ENCODE measurements at places on chromosomes 7 and 10.

GRCh38 chr10:21757185-21757901 lies 223.3 kb downstream of the MLLT10 start:
- no peak for DNase-seq

DNA sequence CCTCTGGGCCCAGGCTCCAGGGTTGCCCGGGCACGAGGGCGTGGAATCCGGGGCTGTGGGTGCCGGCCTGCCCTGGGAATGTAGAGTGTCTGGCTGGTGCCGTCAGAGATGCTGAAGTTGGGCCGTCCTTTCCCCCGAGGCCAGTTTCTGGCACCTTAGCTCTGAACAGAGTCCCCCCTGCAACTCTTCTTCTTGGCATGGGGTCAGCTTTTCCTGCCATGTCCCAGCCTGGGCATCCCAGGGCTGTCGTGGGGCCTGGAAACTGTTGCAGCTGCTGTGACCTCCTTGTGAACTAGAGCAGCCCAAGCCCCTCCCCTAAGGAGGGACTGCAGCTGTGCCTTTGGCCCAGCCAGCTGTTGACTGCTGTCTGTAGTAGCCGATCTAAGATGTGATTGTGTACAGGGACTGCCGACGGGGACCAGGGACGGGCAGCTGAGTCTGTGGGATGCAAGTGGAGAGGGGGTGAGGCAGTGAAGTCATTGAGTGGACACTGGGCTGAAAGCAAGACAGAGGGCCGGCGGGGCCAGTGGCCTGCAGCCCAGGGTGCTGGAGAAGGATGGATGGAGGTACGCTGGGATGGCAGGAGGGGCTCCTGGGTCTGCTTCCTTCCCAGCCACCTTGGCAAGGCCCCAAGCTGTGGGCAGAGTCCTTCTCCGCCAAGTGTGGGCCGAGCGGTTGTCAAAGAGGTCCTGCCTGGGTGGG lies 35.8 kb downstream of the GBX1 start:
- DNase-seq, result no peak

GRCh38 chr7:80722616-80723195 lies 84.3 kb downstream of the CD36 start:
- DNase-seq, result no peak

DNA sequence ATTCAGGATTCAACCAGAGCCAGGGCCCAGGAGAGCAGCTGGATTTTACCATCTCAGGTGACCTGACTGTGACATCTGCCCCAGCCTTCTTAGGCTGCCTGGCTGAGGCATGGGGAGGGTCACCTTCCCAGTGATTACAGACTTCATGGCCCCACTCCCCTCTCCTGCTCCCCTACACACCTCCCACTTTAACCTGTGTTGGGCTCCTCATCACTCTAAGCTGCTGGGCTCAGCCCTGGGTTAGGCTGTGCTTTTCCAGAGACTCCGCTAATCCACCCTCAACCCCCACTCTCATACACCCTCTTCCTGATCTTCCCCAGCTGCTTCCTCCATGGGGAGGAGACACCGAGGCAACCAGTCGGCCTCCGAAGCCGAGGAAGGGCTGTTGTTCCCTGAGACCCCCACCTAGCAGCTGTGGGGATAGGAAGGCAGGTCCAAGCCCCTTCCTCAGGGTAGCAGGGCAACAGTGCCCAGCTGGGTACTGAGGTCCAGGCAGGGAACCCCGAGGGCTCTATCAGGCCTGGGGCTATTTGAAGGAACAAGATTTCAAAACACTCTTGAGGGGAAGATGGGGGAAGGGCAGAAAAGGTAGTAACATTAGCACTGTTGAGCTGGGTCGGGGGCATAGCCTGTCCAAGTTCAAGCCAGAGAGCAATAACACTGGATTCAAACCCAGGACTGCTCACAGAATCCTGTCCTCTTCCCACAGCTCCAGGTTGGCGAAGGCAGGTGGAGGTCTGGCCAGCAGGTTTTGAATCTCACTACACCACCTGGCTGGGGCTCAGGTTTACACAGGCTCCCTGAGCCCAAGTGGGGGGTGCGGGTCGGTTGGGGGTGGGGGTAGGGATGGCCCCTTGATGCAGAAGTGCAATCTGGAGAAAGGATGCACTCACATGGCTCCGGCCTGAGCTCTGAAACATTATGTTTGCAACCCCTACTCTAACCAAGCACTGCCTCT lies 1.8 kb downstream of the IMPDH1 start:
- no peak for DNase-seq

- DNase-seq, result no peak
Measured at GRCh38 chr10:129532838-129533237, 65.8 kb downstream of the MGMT start.

GRCh38 chr7:140121326-140121725 lies 55.5 kb downstream of the KDM7A start:
- DNase-seq, result no peak

GRCh38 chr7:123633553-123633952 lies 22.1 kb upstream of the LMOD2 start:
- no peak for DNase-seq

DNA sequence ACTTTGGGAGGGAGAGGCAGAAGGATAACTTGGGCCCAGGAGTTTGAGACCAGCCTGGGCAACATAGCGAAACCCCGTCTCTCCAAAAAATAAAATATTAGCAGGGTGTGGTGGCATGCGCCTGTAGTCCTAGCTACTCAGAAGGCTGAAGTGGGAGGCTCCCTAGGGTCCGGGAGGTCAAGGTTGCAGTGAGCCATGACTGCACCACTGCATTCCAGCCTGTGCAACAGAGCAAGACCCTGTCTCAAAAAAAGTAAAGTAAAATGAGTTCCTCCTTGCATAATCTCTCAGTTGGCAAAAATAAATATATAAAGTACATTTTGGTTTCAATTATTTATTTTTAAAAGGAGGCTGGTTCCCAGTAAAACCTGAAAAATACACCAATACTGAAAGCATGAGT lies 11.8 kb downstream of the NANOS1 start:
- DNase-seq, result no peak

DNA sequence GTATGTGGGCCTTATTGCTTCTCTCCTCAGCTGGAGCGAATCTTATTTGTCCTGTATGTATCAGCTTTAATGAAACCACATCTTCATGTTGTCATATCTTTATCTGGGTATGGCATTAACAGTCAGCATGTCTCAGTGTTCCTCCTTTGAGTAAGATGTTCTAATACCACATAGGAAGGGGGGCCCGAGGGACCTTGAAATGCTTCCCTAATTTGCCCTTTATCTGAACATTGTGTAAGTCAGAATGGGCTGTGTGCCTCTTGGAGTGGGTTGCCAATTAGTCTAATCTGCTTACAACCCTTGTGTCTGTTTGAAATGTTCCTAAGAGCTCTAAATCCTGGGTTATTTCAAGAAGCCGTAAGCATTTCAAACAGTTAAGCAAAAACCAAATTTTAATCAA lies 623.8 kb downstream of the SUGCT start:
- no peak for DNase-seq

DNA sequence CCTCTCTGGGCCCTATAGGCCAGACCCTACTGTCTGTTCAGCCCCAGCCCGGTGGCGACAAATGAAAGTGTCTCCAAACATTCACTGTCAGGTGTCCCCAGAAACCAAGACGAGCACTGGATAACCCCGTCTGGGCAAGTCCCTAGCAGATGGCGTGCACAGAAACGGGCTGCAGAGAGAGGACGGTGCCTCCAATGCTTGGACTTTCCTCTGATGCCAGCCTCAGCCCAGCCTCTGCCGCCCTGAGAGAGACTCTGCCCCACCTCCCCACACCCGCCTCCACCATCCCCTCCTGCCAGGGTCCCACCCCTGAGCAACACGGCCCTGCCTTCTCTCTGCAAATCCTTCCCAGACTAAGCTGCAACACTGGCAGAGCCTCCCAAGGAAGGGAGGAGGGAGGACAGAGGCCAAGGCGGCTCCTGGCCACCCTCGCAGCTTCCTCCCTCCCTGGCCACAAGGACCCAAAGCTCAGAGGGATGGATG lies 7.4 kb upstream of the LFNG start:
- no peak for DNase-seq

- DNase-seq, result no peak
Measured at GRCh38 chr10:20289070-20289828, 473.0 kb downstream of the PLXDC2 start.

- DNase-seq, result no peak
Measured at GRCh38 chr7:47218378-47219176, 363.3 kb downstream of the TNS3 start.

DNA sequence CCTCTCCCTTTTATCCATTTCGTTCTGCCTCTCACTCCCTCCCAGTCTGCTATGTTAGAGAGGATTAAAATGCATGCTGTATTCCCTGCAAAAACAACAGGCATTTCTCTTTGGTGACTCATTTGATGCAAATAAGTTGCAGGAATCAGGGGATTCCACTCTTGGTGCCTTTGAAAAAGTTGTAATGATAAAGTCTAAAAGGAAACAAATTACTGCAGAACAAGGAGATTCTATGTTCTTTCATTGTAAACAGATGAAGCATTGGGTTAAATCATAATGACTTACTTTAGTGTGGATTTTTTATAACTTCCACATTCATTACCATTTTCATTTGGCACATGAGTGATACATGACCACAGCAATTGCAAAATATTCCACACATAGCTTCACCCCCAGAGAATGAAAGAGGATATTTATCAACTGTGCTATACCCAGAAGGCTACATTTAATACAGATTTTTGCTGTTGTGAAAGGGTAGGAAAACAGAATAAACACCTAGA lies 33.4 kb upstream of the ABLIM1 start:
- no peak for DNase-seq

DNA sequence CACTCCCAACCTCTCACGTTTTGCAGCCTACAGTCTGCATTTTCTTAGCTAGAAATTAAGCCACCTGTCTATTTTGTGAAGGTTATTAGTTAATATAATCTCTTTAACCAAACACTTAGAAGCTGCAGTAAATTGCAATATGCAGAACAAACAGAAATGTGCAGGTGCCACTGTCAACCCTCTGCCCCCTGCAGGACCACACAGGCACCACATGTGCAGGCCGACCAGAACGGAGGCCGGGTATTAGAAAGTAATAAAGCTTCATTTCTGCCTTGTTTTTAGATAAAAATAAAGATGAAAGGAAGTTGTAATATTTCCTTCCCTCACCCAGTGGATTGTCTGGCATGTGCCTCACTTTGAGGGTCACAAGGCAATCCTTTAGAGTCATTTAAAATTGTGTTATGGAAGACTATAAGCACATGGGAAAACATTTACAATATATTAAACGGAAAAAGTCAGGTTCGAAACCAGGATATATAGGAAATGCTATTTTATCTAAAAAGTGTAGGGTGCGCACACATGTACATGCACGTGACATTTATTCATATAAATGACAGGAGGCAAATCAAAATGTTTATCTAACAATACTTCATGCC lies 158.2 kb downstream of the ARHGAP12 start:
- no peak for DNase-seq

DNA sequence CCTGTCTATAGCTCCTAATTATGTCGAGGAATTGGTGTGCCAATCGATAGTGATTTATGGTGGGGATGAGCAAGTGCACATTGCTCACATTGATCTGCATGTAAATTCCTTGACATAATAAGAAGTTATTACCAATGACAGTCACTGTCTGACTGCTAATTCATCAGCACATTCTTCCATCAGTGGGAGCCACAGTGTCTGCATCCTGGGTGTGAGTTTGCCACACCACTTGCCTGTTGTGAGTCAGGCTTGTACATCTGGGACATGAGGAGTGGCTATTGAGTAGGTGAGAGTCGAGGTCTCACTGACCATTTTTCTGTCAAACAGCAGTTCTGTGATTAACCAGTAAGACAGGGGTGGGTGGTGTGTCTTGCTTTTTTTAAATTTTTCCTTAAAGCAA lies 263.4 kb downstream of the LRMDA start:
- no peak for DNase-seq

All from progenitor cell of endocrine pancreas (in vitro differentiated cells).